ENCODE measurements at places on chromosomes 1 and 21.

GRCh38 chr21:42225571-42226155 is 6.7 kb downstream of the ABCG1 start:
- DNase-seq, result no peak

DNA sequence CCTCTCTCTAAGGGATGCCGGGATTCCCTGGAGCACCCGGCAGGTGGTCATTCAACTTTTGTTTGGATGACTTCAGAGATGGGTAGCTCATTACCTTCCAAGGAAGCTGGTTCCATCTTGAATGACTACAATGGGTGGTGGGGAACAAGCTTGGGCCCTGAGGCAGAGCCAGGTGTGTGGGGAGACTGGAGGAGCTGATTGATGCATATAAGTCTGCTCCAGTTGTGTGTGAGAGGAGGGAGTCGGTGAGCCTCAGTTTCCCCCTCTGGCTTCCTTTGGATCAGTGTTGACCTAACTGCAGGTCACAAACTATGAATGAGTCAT is 133.8 kb upstream of the ZBTB40 start:
- DNase-seq, result no peak

DNA sequence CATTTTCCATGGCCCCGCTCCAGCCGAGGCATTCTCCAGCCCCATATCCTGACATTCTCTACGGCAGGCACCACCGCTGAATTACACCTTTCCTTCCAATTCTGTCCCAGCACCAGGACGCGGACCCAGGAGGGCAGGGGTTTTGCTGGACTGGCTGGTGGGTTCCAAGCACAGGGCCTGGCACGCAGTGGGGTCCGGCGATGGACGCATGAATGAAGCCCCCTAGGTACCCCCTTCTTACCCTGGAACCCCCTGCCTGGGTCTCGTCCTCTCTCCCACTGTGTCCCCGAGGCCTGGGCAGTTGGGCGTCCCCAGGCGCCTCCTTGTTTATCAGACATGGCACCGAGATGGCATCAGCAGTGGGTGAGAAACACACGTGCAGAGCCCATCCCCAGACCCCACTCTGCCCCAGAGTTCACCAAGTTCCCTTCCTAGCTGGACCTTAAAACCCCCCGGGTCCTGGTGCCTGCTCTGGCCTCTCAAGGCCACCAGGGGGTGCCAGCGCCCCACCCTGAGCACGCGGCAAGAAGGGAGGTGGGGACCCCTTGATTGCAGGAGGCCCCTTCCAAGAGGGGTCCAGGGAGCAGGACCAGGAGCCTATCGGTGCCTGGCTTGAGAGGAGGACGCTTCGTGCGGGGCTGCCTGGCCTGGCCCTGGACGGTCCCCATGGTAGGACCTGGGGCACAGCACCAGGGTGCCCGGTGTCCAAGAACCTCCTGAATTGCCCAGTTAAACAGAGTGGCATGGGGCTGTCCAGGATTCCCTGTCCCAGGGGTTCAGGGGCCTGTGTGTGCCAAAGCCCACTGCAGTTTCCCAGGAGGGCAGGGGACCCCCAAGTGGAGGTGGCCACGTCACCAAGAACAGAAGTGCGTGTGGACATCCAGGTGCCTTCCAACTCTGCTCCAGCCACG is 46.1 kb downstream of the MEGF6 start:
- DNase-seq, result peak; percentile 10

- DNase-seq, result peak; percentile 60
Observed at GRCh38 chr1:98316286-98316905, 345.1 kb upstream of the SNX7 start.

GRCh38 chr1:214901718-214902117 is 180.8 kb upstream of the KCNK2 start:
- DNase-seq, result peak; percentile 60

GRCh38 chr1:177333936-177334595 is 163.3 kb downstream of the BRINP2 start:
- peak; percentile 28 for DNase-seq

DNA sequence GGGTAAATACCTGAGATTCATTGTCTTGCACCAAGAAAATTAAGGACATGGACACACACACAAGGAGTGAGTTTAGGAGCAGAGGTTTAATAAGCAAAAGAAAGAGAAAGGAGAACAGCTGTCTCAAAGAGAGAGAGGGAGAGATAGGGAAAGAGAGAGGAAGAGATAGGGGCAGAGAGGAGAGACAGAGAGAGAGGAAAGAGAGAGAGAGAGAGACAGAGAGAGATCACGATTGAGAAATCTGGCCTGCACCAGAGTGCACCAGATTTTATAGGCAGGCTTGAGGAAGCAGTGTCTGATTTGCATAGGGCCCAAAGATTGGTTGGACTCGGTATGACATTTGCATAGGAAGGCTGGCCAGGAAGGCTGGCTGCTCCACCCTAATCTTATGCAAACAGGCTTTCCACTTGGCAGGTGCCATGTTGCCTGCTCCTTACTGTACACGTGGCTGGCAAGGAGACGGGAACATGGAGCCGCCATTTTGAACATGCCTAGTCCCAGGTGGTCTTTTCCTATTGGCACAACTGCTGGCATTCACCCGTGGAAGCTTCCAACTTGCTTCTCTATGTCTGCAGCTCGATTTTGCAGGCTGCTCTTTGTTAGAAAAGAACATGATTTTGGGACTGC is 419.9 kb downstream of the ZP4 start:
- no peak for DNase-seq

DNA sequence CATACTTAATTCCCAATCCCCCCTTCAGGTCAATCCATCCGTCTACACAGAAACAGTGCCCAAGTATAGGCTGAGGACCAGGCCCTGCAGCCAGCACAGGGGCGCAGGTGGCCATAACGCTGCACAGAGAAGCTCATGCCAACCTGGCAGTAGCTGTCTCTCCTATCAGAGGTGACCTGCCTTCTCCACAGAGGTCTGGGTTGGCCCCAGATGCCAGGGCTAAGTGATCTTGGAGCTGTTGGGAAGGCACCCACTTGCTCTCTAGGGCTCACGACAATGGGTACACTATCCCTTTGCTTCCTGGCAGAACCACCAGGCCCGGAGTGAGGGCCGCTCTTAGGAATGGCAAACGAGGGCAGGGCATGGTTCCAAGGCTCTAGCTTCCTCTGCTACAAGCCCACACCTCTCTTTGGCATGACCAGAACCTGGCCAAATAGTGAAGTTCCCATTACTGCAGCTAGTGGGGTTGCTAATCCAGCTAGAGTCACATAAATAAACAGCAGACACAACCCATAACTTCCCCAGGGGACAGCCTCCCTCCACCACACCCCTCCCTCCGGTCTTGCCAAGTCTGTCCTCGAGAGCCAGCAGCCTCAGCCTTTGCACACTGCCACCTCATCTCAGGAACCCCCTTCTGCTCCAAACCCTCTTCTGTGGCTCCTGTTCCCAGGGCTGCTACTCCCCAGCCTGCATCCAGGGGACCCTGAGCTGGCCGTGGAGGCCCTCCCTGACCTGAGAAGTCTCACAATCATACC is 113.0 kb downstream of the GLIS1 start:
- DNase-seq, result peak; percentile 25

- DNase-seq, result no peak
Observed at GRCh38 chr1:207109004-207109403, 5.0 kb downstream of the C4BPA start.

GRCh38 chr1:30447701-30448100 is 275.7 kb downstream of the MATN1 start:
- DNase-seq, result no peak

DNA sequence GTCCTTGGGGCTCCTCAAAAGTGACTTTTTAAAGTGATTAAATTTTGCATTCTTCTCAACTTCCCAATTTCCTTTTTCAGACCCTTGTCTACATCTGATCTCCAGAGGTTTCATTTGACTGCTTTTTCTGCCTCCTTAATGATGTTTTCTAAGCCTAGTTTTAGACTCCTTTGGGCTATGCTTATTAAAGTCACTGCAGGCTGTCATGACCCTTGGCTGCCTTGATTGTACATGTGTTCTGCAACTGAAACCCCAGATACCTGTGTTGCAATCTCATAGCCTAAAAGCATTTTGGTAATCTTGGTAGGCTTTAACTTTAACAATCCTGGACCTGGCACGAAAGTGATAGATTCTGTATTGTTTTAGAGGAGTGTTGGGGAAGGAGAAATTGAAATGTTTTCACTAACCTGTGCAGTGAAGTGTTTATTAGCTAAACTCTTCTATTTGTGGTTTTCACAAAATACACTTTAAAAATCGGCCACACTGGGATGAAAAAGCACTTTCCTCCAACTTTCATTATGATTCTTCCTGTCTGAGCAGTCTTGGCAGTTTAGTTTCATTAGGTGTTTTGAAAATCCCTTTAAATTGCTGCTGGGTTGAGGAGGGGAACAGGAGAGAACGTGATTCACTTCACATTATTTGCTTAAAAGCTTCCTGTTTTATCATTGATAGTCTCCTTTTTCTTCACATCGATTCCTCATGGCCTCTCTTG is 4.9 kb downstream of the MACO1 start:
- peak; percentile 47 for DNase-seq

GRCh38 chr1:22447621-22448111 is 4.0 kb upstream of the ZBTB40 start:
- DNase-seq, result peak; percentile 82

DNA sequence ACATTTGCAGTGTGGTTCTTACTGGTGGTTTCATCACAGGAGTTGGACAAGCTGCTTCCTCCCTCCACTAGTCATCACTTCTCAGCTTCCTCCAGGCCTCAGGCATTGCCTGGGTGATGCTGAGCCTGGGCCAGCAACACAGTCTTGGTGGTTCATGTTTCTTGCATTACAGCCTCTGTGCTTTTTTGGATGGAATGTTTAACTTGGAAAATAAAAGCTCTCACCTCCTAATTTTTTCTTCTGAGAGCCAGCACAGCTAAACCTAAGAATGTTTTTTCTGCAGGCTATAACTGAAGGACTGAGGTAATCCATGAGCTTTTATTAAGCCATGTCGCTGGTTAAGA is 66.1 kb upstream of the RHOU start:
- DNase-seq, result peak; percentile 50

- DNase-seq, result peak; percentile 83
Observed at GRCh38 chr1:45299981-45300668, 26.6 kb upstream of the HPDL start.

GRCh38 chr1:229004066-229004833 is 266.7 kb upstream of the RAB4A start:
- no peak for DNase-seq

GRCh38 chr1:173413271-173413707 is 63.8 kb upstream of the PRDX6 start:
- no peak for DNase-seq

- DNase-seq, result peak; percentile 88
Observed at GRCh38 chr21:42414928-42415769, 11.4 kb downstream of the UBASH3A start.

GRCh38 chr1:31639543-31639942 is 5.1 kb downstream of the PEF1 start:
- peak; percentile 83 for DNase-seq

DNA sequence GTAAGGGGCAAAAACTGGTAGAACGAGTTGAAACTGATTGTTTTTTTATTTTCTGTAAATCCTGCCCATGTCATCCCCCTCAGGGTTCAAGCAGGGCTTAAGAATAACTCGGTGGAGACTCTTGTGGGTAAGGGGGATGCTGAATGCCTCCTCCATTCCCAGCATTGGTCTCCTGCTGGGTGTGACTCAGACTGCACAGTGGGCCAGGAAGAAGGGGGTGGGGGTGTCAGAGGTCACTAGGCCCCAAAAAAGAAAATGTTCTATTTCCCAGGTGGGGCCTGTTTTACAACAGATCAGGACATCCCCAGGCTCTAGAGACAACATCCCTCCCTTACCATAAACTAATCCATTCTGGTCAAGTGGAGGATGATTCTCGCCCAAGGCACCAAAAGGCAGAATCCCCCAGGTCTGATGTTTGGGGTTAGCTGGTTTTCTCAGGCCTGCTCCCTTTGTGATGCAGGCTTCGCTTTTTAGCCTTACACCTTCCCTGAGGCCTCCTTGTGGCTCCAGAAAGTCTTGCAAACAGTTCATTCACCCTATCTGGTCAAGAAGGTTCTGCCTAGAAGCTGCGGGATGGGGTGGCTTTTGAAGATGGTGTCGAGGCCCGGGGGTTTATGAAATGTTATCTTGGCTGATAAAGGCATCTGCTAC is 10.7 kb upstream of the GRHL3 start:
- DNase-seq, result peak; percentile 32

DNA sequence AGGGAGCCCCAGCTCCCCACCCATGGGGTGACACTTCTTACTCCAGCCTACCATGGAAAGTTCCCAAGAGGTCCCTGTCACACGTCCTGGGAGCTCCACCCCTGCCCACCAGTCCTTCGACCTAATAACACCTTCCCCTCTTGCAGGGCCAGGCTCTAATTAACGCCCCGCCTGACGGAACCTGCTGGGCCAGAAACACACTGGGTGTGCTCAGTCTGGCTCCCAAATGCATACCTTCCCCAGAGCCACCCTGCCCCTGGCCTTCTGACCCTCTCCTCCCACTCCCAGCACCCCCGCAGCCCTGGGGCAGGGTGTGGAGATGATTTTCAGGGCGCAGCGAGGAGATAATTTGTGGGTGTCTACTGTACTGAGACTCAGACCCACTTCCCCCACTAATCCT is 20.6 kb downstream of the PGLYRP3 start:
- no peak for DNase-seq

GRCh38 chr1:218250492-218250891 is 34.6 kb upstream of the RRP15 start:
- no peak for DNase-seq

DNA sequence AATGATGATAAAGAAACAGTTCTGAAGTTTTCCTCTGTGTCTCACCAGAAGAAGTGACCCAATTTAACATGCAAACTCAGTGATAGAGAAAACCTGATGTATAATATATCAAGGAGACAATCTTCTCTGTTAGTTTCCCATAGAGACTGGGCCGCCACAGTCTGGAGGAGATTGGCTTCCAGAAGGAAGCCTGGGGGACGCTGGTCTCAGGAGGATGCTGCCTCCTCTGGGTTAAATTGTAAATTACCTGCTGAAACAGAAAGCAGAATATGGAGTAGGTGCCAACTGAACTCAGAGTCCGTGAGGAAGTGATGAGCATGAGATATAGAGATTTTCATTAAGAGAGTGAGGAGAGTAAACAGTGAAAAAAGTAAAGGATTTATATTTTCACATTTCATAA is 15.8 kb downstream of the OR14I1 start:
- no peak for DNase-seq

GRCh38 chr1:54069791-54070170 is 16.4 kb downstream of the TCEANC2 start:
- DNase-seq, result peak; percentile 38

GRCh38 chr1:101122452-101123166 is 97.0 kb upstream of the DPH5 start:
- no peak for DNase-seq

GRCh38 chr1:210373628-210373877 is 44.9 kb downstream of the HHAT start:
- DNase-seq, result no peak

GRCh38 chr1:184748740-184749139 is 5.9 kb downstream of the EDEM3 start:
- DNase-seq, result no peak

DNA sequence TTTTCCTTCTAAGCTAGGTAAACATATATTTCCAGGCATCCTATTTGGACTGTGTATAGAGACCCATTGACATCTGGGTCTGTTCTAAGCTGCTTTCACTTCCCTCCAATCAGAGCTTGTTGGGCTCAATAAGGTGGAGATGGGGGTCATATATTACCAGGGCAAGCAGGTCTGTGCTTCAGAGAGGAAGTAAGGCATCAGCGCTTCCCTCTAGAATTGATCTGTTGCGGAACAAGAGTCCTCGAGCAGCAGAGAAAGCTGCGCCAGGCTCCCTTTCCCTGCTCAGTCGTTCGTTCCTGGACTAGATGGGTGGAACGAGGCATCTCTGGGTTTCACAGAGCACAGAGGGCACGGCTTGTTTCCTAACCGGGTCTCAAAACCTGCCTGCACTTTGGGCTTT is 63.5 kb downstream of the DISC1 start:
- no peak for DNase-seq
